H4 (cell line): ENCODE measurements at places on chromosomes 5 and 9. TPM values are rescaled to one million over a fixed set of nuclear protein-coding genes. Genes with fewer than 3 reads are reported as not detected.

GRCh38 chr9:33227741-33228140, 12.2 kb upstream of the SPINK4 start:
- DNase-seq = no peak

- no peak for DNase-seq
These were observed 166.8 kb downstream of the NR3C1 start for GRCh38 chr5:143236682-143237081.

DNA sequence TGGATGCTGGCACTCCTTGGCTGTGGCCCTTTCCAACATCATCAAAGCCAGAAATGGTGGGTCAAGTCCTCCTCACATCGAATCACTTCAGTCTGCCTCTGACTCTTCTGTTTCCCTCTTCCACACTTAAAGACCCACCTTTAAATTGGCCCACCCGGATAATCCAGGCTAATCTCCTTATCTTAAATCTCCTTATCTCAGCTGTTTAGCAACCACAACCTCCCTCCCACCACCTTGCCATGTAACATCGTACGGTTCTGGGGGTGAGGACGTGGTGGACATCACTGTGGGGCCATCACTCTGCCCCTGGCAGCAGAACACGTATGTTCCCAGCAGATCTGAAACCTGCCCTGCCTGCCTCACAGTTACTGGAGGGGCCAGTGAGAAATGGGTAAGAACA, 11.5 kb downstream of the IGFBPL1 start:
- DNase-seq = no peak

- DNase-seq = no peak
These were observed 37.2 kb downstream of the EGR1 start for GRCh38 chr5:138502521-138502920.

- DNase-seq = no peak
These were observed 392.2 kb downstream of the CDK5RAP2 start for GRCh38 chr9:120187758-120188157.

- no peak for DNase-seq
These were observed 800 bp upstream of the KCNN2 start for GRCh38 chr5:114360816-114361723.

DNA sequence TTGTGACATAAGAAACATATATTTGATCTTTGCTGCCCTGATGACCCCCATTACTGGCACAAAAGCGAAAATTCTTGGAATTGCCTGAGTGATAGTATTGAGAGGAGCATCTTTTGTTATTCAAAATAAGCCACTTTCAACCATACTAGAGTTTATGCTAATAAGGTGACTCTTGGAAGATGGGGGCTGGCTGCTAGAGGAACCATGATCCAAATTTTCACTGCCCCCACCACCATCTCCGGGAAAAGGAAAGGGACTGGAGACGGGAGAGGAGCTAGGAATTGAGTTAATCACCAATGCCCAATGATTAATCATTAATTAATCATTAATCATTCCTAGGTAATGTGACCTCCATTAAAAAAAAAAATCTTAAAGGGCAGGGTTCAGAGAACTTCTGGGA, 25.6 kb downstream of the FBXW11 start:
- no peak for DNase-seq

- no peak for DNase-seq
These were observed 138.1 kb downstream of the PDE4D start for GRCh38 chr5:59755476-59755875.

DNA sequence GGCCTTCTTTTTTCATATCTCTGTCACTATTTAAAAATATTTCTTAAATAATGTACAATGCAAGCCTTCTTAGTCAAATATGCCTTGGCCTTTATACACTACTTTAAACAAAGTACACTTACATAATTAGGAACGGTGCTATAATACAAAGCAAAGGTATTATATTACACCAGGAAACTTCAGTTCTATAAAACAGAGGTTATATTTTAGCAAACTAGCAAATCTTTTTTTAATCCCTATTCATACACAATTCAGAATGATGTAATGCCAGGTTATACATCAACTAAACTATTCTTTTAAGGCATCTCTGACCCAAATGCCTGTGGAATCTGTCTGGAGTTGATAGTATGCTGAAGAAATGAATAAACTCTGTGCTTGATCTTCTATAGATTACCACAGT, 10.7 kb upstream of the LURAP1L start:
- no peak for DNase-seq

GRCh38 chr5:160702311-160702803, 149.7 kb downstream of the ATP10B start:
- DNase-seq = no peak

GRCh38 chr9:8337834-8338766, 538.5 kb upstream of the DMAC1 start:
- DNase-seq = peak; percentile 32

GRCh38 chr9:129701549-129701948, 36.1 kb downstream of the PRRX2 start:
- no peak for DNase-seq

PLAC8L1 gene
- total RNA-seq = not detected in 2 replicates

LCN2 gene
- total RNA-seq = 0.19 TPM in 1 of 2 replicates, not detected in the other

LHX6 gene
- total RNA-seq = 0.90 and 1.4 TPM in 2 replicates
